Thoracic aorta (tissue), 2 donors: ENCODE measurements at places on chromosomes 12 and 14. TPM values are rescaled to one million over a fixed set of nuclear protein-coding genes. Genes with fewer than 3 reads are reported as not detected.

GRCh38 chr12:71400481-71400880 lies 39.1 kb upstream of the LGR5 start:
- DNase-seq: no peak

Gene PDE3A
- total RNA-seq: 110 TPM

DNA sequence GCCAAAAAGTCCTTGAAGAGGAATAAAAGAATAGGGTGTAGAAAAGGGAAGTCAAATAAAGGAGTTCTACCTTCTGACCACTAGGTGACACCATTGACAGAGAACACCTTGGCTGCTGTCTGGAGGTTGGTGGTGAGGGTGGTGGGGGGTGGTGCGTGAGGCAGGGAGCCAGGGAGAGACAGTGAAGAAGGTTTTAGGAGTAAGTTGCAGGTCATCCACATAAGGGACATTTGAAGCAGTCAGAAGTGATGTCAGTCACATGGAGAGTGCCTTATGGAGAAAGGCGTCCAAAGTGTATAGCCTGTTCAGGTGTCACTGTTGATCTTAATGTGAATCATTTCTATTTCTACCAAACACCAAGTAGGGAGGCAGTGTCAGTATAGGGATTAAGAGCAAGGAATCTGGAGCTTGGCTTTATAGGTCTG lies 279.3 kb upstream of the DDHD1 start:
- no peak for DNase-seq

DNA sequence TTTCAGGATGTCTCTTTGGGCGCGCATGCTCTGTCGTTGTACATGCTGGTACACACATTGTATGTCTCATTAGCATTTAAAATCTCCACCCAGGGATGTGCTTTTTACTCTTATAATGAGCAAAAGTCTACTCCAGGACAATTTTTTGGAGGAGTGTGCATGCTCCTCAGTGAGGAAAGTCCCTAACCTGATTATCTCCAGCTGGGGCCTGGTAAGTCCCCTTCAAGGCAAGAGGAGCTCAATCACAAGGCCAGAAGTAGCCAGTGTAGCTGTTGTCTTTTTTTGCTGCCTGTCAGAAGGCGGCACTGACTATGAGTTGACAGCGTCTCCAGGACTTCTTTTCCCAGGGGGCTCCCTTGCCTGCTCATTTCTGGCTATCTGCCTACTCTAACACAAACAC lies 218.3 kb upstream of the CNTN1 start:
- DNase-seq: no peak

Gene CCDC38
- not detected for total RNA-seq

DNA sequence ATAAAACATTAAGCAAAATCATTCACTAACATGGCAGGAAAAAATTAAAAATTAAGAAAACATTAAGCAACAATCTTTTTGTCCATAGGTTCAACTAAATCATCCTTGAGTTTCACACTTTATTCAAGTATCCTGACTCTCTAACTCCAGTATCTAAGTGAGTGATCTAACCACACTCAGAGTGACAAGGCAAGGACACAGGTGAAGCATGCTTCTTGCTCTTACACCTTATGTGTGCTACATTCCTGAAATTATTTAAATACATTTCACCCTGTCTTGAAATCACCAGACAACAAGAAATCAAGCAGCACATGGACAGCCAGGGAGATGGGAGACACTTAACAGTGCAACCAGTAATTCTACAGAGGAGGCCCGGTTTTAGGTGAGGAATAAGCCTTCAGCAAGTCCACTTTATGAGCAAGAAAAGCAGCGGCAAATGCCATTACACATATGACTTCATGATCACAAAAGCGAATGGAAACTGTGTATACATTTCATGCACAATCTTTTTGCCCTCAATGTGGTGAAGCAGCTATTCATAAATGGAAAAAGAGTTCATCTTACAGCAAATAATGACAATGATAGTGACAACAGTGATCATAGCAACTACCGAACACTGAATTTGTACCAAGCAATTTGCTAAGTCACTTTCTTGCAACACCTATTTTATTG lies 37.4 kb downstream of the PHLDA1 start:
- no peak for DNase-seq
